Ureter (tissue), 1 donor: ENCODE measurements at places on chromosomes 6 and 20.

DNA sequence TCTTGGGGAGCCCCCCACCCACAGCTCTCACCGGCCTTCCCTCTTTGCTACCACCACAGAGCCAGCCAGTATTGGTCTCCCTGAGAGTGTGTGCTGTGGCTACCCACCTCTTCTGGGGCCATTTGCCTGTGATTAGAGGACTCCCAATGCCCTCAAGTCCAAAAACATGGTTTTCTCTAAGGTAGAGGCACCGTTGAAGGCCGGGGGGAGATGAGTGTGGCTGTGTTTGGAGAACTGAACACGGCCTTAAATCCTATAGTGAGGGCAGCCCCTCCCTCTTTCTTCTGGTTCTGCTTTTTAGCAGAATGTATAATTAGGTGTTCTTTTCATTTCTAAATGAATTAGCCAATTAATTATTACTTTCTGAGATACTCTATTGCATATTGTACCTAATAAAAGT lies 2.5 kb downstream of the CCR6 start:
- no peak for DNase-seq

DNA sequence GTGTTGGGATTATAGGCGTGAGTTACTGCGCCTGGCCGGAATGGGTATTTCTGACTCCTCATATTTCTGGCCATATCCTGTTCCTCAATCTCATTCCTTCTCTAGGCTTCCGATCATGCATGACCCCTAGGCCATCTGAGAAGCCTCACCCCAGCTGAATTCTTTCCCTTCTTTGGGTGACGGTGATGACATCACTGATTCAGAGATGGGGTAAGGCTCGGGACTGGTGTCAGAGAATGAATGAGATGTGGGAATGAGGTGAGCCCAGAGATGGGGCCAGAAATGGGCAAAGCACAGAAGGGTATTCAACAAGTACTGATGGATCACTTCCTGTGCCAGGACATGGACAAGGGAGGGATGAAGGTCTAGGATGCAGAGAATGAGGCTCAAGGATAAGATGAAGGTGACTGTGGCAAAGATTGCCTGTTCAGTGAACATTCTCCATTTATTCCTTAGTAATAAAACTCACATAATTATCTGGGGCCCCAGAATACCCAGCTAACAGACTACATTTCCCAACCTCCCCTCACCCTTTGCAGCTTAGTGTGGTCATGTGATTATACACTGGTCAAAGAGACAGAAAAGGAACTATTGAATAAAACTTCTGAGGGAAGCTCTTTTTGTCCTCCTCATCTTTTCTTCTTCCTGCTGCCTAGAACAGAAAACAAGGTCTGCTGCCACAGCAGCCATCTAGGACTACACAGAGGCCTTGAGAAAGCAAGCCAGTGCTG lies 39.6 kb downstream of the KIAA0319 start:
- no peak for DNase-seq

DNA sequence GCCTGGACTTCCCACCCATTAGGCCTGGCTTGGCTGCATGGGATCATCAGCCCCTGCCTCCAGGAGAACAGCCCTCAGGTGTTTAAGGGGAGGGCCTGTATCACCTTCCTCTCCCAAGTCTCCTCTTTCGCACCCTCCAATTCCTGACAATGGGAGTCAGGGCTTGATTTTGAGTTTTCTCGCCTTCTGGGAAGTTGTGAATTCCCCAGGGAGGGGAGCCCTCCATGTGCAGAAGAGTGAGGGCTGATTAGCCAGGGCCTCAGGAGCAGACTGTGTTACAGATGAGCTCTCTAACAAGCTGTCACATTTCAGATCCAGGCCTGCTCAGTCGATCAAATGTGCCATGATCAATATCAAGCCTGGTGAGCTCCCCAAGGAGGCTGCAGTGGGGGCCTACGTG lies 42.4 kb downstream of the CNBD2 start:
- no peak for DNase-seq

DNA sequence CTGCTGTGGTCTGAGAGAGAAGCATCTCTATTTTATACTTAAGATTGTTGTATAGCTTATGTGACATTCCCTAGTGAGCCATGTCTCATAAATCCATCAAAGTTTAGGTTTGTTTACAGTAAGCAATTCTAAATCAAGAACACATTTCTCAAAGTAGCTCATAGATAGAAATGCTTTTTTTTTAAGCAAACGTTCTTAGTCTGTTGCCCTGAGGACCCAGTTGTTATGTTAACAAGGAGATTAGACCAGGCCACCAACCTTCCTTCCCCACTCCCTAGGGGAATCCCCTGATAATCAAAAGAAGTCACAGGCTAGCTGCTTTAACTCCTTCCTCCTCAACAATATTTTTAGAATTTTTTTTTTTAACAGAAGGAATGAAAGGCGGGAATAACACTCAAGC lies 169.0 kb downstream of the FUT9 start:
- no peak for DNase-seq

- DNase-seq: no peak
Measured at GRCh38 chr6:145903356-145904102, 60.6 kb downstream of the SHPRH start.

GRCh38 chr6:75149696-75150095 lies 56.2 kb downstream of the COL12A1 start:
- DNase-seq: no peak

DNA sequence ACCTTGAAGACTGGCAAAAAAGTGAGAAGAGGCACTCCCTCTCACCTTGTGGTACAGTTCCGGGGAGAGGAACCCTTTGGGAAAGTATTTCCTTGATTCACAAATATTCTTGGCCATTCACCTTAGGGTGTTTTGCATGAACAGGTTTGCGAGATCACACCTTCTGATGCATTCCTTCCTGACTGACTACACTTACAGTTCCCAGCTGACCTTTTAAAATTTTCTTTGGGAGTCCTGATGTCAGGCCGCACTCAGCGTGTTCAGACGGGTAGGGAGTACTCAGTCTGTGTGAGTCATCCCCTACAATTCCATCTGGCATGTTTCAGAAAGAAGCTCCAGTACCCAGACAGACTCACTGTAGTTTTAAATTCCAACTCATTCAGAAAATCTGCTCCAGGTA lies 1.7 kb downstream of the ADGRF4 start:
- peak; percentile 57 for DNase-seq

DNA sequence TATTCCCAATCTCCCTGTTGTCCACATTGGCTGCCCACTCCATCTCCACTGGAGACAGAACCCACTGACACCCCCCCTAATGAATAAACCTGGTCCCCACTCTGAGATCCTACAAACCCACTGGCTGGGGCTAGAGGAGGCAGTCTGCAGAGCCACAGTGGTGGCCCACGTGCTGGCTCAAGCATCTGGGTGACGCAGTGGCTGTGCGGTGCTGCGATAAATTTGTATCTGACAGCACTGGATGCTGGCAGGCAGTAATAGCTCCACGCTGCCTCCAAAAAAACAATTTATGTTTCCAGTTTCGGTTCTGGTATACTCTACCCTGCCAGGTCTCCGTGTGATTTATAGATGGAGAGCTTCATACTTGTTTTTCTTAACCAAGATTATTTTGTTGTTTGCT lies 87.1 kb upstream of the SYNDIG1 start:
- peak; percentile 48 for DNase-seq

DNA sequence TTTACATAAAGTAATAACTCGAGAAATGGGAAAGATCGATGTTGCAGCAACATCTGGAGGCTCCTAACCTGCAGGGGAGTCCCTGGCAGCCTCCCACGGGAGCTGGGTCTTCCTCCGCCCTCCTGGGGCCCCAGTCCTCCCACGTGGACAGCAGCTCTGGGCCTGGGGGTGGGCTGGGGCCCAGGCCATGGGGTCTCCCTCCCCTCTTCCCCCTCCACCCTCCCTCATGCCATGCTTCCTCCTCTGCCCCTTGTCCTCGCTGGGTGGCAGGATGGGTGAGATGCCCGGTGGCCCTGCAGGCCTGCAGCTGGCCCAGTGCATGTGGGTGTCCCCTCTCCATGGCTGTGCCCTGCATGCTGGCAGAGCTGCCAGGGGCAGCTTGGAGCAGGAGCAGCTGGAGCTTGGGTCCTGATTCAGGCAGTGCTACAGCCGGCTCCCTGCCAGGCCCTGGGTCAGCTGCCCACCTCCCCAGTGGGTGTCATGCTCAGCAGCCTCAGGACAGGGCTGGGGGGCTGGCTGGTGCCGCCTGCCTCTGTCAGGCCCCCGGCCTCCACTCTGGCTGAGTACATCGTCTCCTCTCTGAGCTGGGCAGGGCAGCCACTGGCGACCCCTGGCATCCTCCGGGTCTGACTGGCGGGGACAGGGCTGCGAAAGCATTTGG lies 48.9 kb upstream of the BHLHE23 start:
- DNase-seq: no peak

DNA sequence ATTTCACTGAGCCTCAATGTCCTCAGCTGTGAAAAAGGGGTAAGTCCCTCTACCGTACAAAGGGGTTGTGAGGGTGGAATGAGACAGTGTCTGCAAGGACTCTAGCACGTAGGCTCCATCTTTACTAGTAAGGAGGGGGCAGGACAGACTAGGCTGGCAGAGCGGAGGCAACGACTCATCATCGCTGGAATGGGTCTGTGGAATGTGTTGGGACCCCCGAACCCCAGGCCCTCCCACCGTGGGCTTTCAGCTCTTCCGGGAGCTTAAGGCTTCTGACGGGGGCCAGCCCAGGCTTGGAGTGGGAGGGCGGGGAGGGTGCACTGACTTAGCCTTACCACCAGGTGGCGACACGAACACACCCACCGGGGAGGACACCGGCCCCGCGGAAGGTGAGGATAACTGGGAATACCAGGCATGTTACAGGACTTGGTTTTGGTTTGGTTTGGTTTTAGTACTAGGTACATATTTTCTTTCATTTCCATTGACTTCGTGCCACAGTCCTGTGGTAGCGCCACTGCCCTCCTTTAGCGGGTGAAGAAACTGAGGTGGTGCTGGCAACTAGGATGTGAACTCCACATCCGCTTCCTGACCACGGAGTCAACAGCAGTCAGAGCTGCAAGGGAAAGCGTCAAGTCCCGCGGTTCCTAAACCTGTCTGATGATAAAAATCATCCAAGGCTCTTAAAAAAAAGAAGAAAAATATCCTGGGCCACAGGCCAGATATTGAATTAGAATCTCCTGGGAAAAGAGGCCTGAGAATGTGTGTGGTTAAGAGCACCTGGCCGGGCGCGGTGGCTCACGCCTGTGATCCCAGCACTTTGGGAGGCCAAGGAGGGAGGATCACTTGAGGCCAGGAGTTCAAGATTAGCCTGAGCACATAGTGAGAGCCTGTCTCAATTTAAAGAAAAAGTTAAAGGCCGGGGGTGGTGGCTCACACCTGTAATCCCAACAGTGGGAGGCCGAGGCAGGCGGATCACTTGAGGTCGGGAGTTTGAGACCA lies 10.3 kb upstream of the TULP1 start:
- peak; percentile 80 for DNase-seq

DNA sequence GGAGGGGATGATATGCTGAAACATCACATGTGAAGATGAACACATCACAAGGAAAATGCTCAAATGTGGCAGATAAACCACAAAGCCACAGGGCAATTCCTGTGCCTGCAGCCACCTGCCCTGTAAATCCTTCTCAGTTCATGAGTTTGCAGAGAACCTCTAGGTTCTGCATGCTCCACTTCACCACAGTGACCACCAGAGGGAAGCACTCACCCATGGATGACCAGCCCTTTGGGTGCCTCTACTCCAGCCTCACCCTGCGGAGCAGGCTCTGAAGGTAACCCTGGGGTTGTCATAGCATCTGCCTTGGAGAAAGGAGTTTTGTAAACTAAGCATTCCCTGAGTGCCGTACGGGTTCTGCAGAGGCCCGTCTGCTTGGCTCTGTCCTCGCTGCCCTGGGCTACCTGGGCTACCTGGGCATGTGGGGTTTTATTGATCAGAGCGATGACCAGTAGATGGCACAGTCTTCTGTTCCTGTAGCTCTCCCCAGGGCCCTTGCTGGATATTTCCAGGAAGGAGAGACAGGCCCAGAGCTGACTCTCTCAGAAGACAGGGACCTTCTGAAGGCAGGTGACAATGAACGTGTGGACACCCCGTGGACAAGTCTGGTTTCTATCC lies 31.7 kb upstream of the CST1 start:
- DNase-seq: no peak

GRCh38 chr6:137497721-137498463 lies 3.7 kb upstream of the OLIG3 start:
- DNase-seq: no peak

DNA sequence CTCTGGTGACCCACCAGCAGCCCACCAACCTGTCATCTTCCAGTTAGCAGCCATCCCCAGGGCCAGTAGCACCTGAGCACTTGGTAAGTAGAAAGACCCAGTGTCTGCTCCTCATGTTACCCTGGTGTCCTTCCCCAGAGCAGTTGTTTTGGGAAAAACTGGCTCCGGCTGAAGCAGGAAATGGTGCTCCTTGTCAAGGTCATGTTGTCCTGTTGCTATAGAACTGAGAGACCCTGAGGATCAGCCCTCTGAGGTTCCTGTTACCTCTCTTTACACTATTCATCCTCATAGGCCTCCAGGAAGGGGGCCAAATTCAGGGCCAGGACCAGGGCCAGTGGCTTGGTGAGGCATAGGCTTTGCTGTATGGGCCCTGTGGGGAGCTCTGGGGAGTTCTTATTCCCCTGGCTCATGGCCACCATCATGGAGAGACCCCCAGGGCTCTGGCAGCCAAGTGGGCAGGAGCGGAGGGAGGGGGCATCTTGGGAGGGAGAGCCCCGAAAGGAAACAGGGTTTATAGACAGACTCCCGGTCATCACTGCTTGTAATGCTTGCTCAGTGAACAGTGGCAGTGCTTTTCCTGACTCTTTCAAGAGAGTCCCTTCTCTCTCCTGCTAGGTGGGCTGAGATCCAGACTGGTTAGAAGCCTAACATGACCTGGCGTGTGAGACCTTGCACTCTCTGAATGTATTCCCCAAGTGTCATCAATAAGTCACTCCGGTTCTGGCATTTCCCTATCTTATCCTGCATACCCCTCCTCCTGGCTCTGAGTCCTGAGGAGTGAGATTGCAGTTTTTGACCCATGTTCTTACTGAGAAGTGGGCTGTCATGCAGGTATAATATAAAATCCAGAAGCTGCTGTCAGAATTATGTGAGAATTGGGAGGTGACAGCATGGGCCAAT lies 50.7 kb downstream of the PPARD start:
- DNase-seq: no peak

- no peak for DNase-seq
Measured at GRCh38 chr6:148629181-148629580, 117.6 kb upstream of the UST start.

- DNase-seq: peak; percentile 67
Measured at GRCh38 chr20:33211817-33212424, 5.2 kb upstream of the BPIFA3 start.

GRCh38 chr20:36473164-36473563 lies 68.2 kb upstream of the MYL9 start:
- no peak for DNase-seq

DNA sequence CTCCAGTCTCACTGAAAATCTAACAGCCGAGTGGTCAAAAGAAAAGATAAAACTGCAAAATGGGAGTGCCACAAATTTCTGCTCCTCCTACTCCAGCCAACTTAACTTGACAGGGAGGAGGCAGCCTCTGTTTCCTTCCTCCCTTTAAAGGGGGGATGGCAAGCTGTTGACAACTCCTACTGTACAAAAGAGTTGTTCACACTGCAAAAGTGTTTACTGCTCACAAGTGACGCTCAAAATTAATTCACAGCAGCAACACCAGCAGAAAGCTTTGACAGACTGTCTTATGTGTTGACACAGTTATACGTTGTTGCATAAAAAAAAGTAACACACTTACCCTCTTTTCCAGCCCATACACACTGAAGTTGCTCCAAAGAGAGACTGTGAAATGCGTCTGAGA lies 169.8 kb downstream of the BACH2 start:
- no peak for DNase-seq
